ENCODE measurements at places on chromosomes 16 and 17.
A peak's percentile ranks its signal among the peaks of the same experiment; 100 is the strongest.

DNA sequence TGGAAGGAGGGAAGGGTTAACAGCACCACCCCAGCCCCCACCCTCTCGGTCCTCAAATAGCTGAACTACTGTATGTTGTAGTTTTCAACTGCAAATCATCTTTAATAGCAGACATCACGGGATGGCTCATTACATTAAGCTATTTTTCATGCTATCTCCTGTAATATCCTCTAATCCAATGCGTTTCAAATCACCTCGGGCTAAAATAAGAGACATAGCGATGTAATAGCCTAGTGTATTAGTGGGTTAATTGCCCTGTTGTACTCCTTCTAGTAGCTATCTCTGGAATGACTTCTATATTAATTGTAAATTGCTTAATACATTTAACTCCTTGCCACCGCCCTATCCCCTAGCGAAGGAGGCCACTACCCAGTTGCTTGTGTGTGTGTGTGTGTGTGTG lies 54.3 kb downstream of the MRM1 start:
- no peak for DNase-seq

DNA sequence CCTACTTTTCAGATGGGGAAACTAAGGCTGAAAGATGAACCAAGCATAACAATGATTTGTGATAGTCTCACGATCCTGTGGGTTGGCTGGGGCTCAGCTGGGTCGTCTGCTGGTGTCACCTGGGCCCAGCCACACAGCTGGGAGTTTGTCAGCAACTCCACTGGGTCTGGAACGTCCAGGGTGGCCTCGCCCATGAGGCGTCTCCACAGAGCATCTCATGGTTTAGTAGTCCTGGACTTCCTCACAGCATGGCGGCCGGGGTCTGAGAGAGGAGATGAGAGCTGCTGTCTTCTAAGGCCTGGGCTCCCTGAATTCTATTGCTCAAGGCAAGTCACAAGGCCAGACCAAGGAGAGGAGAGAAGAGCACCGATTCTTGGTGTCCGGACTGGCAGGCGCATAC lies 24.1 kb upstream of the WFDC1 start:
- no peak for DNase-seq

DNA sequence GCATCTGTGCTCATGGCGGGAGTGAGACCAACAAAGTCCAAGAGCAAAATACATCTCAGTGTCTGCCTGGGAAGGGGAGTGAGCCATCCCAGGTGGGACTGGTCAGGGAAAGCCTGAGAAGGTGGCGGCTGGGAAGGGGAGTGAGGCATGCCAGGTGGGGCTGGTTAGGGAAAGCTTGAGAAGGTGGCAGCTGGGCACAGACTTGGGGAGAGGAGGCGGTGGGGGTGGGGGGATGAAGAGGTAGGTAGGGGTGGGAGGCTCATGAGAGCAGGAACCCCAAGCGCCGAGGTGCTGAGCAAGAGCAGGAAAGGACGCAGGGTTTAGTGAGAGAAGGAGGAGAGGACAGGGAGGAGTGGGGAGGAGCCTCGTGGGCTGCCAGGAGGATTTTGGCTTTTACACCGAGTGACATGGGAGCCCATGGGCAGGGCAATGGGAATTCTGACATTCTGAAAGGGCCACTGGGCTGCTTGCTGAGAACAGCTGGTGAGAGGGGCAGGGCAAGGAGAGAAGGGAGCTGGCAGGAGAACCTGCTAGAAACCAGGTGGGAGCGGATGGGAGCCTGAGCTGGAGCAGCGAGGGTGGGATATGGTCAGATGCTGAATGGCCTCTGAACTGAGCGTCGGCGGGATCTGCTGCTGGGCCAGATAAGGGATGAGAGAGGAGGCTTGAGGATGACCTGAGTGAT lies 256.1 kb upstream of the RPL38 start:
- no peak for DNase-seq

GRCh38 chr17:4853208-4853671 lies 20.1 kb downstream of the MINK1 start:
- DNase-seq = no peak

DNA sequence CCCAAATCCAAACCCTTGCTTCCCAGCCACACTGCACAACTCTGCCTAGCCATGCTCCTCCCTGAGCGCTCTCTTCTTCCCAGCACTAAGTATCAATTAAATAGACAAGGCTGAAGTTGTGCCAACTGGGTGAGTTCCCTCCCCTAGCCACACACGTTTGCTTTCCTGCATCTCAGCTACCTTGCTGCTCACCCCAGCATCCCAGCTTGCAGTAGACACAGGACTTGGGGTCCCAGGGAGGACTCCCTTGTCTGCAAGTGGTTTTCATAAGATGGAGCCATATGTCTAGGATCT lies 4.9 kb downstream of the CCDC182 start:
- DNase-seq = no peak

- no peak for DNase-seq
These were observed 15.9 kb upstream of the CLEC18C start for GRCh38 chr16:70157477-70158260.

- DNase-seq = no peak
These were observed 641 bp downstream of the COG8 start for GRCh38 chr16:69338557-69339288.

- DNase-seq = no peak
These were observed 6.4 kb upstream of the VEZF1 start for GRCh38 chr17:57994436-57994835.

- no peak for DNase-seq
These were observed 50.0 kb downstream of the SHISA9 start for GRCh38 chr16:12951392-12951791.

DNA sequence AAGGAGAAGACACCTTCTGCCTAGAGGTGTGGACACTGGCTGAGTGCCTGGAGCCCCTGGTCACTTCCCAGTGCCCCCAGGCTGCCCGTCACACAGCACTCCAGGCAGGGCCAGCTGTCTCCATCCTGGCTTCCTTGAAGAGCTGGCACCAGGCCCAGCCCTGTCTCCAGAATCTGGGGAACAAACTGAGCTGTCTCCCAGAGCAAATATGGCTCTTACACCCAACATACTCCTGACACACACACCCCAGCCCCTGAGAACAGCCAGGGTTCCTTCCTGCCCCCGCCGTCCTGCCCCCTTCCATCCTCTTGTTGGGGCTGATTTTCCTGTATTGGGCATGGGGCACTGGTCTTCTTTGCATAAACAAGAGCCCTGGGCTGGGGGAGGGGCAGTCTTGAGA lies 9.1 kb downstream of the NHERF1 start:
- no peak for DNase-seq

DNA sequence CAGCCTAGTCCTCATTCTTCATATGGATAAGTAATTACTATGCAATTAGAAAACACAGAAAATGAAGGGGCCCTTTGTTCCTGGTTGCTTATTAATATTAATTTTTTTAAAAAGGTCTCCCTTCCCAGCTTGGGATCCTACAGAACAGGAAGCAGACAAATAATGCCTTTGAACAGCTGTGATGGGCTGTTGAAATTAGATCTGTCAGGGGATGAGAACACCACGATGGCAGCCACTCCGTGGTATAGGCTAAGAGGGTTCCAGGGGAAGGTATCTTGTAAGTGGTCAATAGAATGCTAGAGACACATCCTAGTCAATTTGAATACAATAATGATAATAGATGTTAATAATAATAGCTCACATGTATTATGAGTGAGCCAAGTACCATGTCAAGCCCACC lies 83.1 kb downstream of the CCDC182 start:
- no peak for DNase-seq

DNA sequence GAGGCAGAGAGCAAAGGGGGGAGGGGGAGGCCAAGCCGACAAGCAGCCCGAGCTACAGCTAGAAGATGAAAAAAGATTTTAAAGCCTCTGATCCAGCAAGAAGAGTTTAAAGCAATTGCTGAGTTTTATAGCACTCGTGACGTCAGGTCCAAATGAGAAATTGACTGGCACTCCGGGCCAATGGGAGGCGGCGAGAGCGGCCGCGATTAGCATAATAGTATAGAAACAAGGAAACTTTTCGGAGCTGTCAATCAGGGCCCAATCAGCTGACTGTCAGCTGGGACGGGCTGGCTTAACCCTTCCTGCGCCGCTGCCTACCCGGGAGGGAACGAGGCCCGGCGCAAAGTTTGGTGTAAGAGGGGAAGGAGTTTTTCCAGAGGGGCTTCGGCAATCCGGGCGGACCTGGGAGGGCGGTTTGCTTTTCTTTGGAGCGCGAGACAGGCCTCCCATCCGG lies at the start of gene MAF:
Gene MAF (minus strand): TSS at position 100 of the 454 bp plus-strand sequence. CDS start 835 bp downstream, outside the sequence.
- peak; percentile 86 for DNase-seq

DNA sequence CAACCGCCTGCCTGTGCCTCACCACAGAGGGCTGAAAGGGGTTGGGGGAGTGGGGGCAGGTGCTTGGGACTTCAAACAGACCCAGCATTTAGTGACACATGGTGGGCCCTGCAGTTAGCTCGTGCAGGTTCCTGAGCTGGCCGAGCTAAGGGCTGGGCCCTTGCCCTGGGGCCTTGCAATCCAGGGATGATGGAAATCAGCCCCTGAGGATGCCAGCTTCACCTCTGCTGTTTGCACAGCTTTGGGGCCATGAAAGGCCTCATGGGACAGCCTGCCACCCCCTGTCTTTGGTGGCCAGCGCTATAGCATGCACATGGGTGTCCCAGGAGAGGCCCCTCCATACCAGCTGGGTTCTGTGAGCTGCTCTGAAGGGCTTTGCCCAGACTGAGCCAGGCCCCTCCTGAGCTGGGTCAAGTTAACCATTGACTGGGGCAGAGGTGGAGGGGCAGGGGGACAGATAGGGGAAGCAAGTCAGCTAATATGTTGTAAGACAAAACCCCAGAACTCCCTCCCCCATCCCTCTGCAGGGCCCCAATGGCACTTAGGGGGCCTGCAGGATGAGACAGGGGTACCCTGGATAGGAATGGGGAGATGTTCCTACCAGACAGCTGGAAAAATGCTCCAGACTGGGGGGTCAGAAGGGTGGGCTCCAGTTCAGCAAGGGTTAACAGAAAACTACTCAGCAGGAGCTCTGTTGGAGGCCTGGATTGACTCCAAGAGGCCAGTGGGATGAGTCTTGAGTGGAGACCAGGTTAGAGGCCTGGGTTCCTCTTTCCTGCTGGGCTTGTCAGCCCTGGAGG lies 692 bp downstream of the PRR15L start:
- no peak for DNase-seq

- DNase-seq = no peak
These were observed 71.1 kb downstream of the BANP start for GRCh38 chr16:88022076-88023042.

DNA sequence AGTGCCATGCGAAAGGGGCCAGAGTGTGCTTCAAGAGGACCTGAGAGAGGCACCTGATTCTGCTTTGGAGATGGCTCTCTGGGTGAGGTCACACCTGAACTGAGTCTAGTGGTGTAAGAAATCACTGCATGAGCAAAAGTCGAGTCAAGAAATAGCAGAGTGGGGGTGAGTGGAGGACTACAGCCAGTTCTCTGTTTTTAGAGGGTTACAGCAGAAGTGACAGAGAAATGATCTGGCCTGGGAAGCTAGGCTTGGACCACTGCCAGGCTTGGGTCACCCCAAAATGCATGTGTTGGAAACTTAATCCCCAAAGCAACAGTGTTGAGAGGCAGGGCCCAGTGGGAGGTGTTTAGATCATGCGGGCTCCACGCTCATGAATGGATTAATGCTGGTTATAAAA lies 312.0 kb downstream of the CBLN1 start:
- DNase-seq = no peak

- DNase-seq = peak; percentile 80
These were observed 8.2 kb upstream of the COL1A1 start for GRCh38 chr17:50209472-50210239.

- DNase-seq = no peak
These were observed 68.6 kb downstream of the EMP2 start for GRCh38 chr16:10511829-10512228.

DNA sequence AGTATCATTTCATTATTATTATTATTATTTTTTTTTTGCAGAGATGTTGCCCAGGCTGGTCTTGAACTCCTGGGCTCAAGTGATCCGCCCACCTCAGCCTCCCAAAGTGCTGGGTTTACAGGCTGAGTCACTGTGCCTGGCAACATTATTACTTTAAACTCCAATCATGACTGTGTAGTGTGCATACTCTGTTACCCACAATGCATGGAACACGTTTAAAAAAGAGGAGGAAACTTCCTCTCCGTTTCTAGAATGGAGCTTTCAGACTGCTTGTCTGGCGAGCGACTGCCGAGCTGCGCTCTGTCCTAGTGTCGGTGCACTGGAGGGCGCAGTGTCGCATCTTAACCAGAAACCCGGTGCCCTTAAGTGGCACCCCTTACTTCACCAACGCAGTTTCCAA lies 22.1 kb upstream of the FASN start:
- DNase-seq = no peak

- no peak for DNase-seq
These were observed 8.7 kb upstream of the PRPF8 start for GRCh38 chr17:1693339-1693738.

GRCh38 chr16:52515068-52515671 lies 31.8 kb downstream of the TOX3 start:
- peak; percentile 8 for DNase-seq

GRCh38 chr16:4391631-4392381 lies 20.2 kb downstream of the VASN start:
- DNase-seq = peak; percentile 39

DNA sequence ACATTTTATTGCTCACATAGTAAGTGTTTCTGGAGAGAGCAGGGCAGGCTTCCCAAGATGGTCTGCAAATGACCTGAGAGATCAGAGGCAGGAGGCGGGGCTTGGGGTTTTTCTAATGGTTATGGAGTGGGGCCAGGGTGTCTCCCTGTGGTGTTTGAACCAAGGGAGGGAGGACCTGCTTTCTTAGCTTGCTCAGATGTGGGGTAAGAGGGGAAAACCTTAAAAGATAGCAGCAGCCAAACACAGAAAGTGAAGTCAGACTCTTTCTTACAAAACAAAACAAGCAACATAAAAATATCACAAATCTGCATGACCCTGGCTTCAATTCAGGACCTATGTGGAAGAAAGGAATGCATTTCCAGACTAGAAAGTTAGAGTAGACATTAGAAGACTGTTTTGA lies 22.9 kb upstream of the DNAJA2 start:
- no peak for DNase-seq

DNA sequence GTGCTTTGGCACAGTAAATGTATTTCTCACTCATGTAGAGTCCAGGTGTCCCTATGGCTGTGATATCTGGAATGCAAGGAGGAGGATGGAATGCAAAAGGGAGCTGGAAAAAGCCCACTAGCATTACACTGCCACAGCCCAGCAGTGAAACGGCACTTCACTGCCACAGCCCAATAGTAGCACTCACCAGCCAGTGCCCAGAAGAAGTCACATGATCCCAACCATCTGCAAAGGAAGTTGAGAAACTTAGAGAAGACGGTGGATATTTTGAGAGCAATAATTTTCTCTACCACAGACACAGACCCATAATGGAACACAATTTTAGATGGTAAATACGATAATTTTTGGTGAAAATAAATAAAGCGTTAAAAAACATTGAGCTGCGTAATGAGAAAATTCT lies 51.8 kb downstream of the C16orf82 start:
- DNase-seq = no peak

GRCh38 chr16:2392025-2392424 lies 37.2 kb upstream of the CCNF start:
- no peak for DNase-seq
